ENCODE measurements at places on chromosomes 1 and 21. TPM values are rescaled to one million over a fixed set of nuclear protein-coding genes. Genes with fewer than 3 reads are reported as not detected.
A peak's percentile ranks its signal among the peaks of the same experiment; 100 is the strongest.

The CCDC17 gene
- total RNA-seq, result 0.78 TPM

The C1QB gene
- not detected for total RNA-seq

- peak; percentile 89 for DNase-seq
Measured at GRCh38 chr1:119675349-119676345, 27.6 kb upstream of the ZNF697 start.

DNA sequence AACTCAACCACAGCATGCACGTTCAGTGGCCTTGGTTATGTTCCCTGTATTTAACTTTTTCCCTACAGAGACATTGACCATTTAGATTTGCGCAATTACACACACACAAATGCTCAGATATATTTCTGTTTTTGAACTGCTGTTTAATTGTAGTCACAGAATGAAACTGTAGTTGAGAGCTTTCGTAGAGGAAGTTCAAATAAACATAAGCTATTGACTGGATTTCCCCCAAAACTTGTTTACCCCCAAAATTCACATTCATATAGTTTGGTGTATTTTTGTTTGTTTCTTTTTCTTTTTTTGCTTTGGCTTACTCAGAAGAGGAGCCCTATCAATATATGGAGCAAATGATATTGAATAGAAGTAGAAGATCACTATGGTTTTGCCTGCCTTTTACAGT lies 921.0 kb downstream of the ADGRL2 start:
- no peak for DNase-seq

GRCh38 chr1:33312413-33312749 lies 8.5 kb downstream of the A3GALT2 start:
- DNase-seq, result no peak

- peak; percentile 59 for DNase-seq
Measured at GRCh38 chr1:74468982-74469603, 43.3 kb downstream of the LRRC53 start.

GRCh38 chr1:175309996-175310395 lies 117.4 kb upstream of the KIAA0040 start:
- no peak for DNase-seq

DNA sequence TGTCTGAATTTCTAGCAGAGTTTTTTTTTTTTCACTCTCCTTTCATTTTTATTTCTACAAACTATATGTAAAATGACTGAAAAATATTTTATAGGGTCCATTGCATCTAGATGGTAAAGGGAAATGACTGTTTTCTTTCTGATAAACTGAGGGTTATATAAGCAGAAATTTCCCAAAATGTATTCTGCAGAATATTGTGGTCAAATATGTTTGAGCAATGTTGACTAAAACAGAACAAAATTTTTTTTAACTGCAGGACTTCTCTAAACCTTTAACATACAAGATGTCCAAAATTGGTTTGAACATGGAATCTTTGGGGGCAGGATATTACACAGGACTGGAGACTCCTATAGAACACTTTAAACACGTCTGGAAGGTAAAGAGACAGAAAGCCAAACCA lies 190.5 kb downstream of the TOMM20 start:
- DNase-seq, result no peak
